Fibroblast of skin of back (primary cell): ENCODE measurements at places on chromosomes 1 and 21.

GRCh38 chr1:61078618-61079295 lies 3.6 kb upstream of the NFIA start:
- DNase-seq = no peak

GRCh38 chr1:187264995-187265602 lies 436.4 kb downstream of the PLA2G4A start:
- DNase-seq = peak; percentile 46

GRCh38 chr1:41851589-41851988 lies 67.1 kb downstream of the HIVEP3 start:
- peak; percentile 92 for DNase-seq

- DNase-seq = no peak
These were observed 95.2 kb downstream of the ITPKB start for GRCh38 chr1:226643611-226644540.

GRCh38 chr1:65036570-65037051 lies 70.3 kb upstream of the JAK1 start:
- no peak for DNase-seq

DNA sequence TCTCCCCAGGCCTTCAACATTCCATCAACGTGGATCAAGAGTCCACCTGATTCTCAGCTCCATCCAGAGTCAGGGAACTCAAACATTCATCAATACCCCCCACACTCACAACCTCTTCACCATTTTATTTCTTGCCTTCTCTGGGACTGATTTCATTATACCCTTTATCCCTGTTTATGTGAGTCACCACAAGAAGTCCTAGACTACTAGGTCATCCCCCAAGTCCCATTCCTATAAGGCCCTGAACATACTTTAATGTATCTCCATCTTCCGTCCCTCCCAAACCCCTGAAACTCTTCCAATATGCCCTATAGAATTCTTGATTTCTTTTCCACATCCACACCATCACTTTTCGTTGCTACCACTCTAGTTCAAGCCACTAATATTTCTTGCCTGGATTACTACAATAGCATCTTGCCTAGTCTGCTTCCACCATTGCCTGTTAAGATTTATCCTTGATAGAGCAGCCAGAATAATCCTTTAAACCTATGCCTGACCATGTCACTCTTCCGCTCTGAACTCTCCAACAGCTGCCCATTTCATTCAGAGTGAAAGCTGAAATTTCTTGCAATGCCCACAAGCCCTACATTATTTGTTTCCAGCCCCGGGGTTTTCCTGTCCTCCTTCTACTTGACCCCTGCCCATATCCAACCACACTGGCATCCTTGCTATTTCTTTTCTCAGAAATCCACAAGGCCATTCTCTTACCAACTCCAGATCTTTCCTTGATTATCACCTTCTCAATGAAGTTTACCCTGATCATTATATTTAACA lies 9.4 kb upstream of the SAMD13 start:
- DNase-seq = no peak

DNA sequence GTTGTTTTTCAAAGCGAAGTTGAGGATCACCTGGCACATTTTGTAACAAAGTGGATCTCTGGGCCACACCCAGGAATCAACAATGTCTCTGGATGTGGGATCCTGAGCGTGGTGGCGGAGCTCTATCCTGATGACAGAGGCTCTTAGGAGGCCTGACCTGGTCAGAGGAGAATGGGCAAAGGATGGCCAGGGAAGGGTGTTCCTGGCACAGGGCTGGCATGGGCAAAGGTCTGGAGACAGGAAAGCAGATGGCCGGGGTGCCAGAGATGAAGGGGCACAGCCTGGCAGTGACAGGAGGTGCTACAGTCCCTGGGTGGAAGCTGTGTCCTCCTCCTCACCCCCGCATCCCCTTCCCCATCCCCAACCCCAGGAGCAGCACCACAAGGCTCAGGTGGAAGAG lies 20.0 kb upstream of the MFN2 start:
- DNase-seq = no peak

DNA sequence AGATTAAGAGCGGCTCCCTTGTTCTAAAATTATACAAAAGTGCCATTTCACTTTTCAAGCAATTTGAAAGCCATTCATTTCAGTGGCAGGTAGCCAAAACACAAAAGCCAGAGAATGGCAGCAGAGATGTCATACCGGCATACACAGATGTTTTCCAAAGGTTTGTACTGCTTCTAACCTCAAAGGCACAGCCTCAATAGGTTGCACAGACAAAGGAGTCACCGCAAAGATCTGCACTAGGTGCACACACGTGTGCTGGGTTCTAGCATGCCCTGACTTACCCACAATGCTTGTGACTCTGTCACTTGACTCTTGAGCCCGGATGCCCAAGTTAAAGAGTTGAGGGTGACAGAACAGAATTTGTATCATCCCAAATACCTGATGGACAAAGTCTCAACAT lies 448.9 kb upstream of the ADGRL2 start:
- DNase-seq = no peak

DNA sequence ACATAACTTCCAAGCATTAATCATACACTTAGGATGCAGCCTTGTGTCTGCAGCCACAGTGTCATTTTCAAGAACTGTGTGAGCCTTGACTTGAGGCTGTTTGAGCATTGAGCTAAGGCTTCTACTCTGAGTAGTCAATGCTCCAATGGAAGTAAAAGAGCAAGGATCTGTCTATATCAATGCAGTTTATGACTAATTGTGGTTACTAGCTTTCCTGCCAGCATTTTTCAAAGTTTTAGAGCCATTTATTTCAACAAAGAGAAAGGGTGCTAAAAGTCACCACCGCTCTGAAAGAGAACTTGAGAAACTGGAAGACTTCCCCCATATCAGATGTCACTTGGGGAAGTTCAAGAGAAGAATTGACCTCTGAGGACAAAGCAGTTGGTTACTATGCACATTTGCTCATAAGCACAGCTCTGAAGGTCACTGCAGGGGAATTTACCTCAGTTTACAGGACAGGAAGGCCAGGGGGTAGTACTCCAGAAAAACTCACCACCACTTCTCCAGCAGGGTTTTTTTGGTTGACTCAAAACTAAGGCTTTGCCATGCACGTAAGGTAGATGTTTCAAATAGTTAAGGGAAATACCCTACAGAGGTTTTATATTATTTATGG lies 24.5 kb upstream of the RGS1 start:
- DNase-seq = peak; percentile 86

- no peak for DNase-seq
These were observed 7.0 kb downstream of the ATP13A2 start for GRCh38 chr1:17004466-17005364.

- DNase-seq = peak; percentile 62
These were observed 4.0 kb downstream of the ERG start for GRCh38 chr21:38494251-38494642.

DNA sequence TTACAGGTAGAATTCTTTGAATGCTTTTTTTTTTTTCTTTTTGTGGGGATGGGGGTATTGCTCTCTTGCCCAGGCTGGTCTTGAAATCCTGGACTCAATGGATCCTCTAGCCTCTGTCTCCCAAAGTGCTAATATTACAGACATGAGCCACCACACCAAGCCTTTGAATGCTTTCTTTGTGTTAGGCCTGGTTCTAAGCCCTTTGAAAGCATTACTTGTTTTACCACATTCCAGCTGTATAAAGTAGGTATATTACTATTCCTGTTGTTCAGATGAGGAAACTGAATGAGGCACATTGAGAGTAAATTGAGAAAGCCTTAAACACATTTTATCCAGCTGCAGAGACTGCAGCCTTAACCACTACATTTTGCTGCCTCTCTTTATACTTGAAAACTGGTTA lies 841.8 kb upstream of the ADGRL4 start:
- no peak for DNase-seq

DNA sequence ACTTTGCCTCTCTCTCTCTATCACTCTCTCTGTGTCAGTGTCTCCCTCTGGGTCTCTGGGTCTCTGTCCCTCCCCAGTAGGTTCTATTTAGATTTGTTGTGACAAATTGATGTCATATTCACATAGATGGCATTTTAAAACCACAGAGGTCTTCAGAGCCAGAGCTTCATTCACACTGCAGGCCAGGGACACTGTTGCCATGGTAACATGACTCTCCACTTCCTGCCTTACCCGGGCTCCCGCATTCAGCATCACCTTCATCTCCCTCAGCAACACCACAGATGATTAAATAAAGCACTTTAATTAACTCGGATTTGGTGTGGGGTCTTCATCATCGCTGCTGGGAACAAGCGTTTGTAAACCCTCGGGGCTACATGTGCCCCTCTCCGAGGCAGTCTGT lies 132.6 kb downstream of the ETS2 start:
- DNase-seq = peak; percentile 65

DNA sequence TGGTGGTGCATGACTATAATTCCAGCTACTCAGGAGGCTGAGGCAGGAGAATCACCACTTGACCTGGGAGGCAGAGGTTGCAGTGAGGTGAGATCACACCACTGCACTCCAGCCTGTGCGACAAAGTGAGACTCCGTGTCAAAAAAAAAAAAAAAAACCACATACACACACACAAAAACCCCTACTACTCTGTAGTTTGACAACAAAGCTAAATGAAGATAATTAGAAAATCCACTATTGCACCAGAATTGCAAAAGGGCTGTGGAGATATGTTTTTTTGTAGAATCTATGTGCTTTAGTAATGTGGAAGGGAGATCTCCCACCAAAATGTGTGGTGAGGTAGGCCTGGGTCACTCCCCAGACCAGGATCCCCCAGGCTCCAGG lies 32.2 kb upstream of the KHDRBS1 start:
- no peak for DNase-seq

DNA sequence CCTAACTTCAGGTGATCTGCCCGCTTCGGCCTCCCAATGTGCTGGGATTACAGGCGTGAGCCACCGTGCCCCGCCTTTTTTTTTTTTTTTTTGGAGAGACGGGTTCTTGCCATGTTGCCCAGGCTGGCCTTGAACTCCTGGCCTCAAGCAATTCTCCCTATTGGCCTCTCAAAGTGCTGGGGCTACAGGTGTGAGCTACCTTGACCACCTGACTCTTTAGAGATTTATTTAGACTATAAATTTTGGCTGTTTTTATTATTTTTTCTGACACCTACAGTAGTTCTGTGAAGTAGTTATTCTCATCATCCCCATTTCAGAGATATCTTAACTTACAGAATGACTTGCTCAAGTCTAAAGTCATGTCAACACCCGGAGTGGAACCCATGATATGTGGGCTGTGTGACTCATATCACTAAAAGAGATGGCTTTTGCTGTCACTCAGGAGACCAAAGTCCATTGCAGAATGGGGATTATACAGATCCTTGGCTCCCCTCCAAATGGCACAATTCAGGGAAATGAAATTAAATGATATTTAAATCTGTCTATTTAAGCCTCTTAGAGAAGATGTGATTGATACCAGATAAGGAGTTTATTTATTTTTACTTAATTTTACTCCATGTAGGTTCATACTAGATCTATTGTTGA lies 93.2 kb downstream of the CTH start:
- peak; percentile 65 for DNase-seq

DNA sequence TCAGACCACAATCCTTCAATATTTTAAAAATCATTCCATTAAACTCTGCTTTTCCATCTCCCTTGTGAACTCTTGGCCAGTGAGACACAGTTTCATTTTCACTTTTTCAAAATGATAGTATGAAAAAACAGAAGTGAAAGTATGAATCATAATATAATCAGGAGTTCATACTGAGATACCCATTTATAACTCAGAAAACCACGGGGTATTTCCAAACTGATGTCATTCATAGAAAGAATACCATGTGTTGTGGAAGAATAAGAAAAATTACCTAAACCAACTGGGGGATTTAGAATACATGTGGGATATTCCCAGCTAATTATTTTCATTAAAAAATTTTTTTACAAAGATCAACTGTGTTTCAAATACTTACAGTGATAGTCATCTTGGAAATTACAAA lies 149.9 kb downstream of the MRPL39 start:
- peak; percentile 86 for DNase-seq

- DNase-seq = peak; percentile 85
These were observed 1.5 kb downstream of the STYXL2 start for GRCh38 chr1:167095368-167095767.

- DNase-seq = peak; percentile 58
These were observed 30.0 kb upstream of the ACP6 start for GRCh38 chr1:147700042-147701006.

- peak; percentile 12 for DNase-seq
These were observed 11.3 kb downstream of the RPAP2 start for GRCh38 chr1:92310185-92310597.

DNA sequence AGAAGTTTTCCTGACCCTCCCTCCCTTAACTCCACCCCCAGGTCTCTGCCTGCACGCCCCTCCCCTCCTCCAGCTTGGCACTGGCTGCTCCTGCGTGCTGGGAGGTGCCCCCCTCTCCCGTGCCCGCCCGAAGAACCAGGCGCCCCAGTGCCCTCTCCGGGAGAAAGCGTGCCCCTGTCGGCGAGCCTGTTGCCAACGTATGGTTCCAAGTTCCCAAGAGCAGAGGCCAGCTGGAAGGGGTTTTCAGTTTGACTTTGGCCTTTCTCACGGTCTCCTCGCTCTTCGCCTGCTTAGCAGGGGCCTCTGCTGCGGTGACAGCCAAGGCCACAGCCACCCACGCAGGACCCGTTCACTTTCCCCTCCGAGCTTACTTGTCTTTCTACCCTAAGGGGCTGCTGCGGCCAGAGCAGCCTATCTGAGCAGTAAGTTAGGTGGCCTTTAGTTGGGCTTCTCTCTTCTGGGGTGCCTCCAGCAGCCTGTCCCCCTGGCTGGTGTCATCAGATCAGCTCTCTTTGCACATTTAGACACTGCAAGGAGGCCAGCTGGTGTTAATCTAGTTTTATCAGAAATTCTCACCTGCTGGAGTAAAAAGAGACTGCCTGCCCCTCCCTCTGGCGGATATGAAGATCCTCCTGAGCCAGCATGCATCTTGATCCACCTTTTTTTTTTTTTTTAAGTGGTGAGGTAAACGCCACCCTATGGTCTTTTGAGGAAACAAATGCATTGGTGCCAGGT lies 1.5 kb downstream of the STUM start:
- DNase-seq = no peak

GRCh38 chr1:48853006-48853405 lies 76.3 kb upstream of the BEND5 start:
- DNase-seq = peak; percentile 97
